GM04504 (cell line): ENCODE measurements at places on chromosomes 1 and 21.

GRCh38 chr1:109299558-109300343, 7.1 kb downstream of the MYBPHL start:
- no peak for DNase-seq

- DNase-seq, result no peak
Measured at GRCh38 chr1:234327577-234328164, 45.6 kb upstream of the COA6 start.

- DNase-seq, result peak; percentile 44
Measured at GRCh38 chr1:41496080-41497055, 11.9 kb upstream of the EDN2 start.

DNA sequence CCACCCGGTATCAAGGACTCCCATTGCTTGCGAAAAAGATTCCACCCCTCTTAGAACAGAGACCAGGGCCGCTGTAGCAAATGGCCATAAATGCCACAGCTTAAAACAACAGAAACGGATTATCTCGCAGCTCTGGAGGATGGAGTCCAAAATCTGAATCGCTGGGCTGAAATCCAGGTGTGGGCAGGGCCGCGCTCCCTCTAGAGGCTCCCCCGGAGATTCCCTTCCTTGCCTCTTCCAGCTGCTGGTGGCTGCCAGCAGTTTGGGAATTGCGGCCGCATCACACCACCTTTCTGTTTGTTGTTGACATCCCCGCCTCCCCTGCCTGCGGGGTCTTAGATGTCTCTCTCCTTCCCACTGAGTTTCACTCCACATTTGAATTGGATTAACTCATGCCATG, 15.6 kb downstream of the PDE9A start:
- no peak for DNase-seq

DNA sequence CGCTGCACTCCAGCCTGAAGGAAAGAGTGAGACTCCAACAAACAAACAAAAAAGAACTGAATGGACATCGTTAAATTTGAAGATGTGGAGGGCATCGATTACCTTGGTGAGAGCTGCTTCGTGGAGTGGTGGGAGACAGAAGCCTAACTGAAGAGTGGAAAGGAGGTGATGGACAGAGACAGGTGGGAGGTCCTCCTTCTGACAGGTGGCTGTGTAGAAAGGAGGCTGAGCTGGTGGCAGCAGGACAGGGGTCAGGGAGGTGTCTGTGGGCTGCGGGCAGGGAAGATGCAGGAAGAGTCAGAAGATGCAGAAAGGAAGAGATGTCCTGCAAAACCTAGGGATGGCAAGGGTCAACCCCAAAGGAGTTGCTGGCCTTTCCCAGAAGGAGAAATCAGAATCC, 30.5 kb downstream of the C1orf216 start:
- DNase-seq, result no peak

DNA sequence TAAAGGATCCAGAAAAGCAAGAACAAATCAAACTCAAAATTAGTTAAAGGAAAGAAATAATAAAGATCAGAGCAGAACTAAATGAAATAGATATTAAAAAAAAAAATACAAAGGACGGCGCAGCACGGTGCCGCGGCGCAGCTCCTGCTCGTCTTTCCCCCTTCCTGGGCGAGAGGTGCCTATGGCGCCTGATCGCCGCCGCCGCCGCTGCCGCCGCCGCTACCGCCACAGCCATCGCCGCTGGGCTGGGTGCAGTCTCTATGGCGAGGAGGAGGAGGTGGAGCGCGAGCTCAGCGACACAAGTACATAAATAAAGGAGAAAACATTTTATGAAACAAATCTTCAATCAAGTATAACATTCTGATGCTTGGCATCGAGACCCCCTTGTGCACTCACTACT, 77.6 kb upstream of the VANGL1 start:
- DNase-seq, result no peak

DNA sequence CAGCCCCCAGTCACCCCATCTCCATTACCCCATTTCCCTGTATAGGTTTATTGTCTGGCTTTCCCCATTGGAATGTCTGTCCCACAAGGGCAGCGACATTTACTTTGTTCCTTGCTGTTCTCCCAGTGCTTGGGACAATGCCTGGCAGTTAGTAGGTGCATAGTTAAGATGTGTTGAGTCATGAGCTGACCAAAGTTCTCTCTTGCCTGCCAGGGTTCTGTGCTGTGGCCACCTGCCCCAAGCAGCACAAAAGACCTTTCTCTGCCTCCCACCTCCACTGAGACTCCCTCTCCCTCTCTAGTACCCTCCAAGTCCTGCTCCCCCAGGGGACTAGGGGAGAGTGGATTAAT, 40.0 kb downstream of the TMCO4 start:
- DNase-seq, result no peak

GRCh38 chr21:29826386-29826785, 113.4 kb downstream of the GRIK1 start:
- no peak for DNase-seq

GRCh38 chr1:82197606-82198005, 396.9 kb downstream of the ADGRL2 start:
- no peak for DNase-seq

DNA sequence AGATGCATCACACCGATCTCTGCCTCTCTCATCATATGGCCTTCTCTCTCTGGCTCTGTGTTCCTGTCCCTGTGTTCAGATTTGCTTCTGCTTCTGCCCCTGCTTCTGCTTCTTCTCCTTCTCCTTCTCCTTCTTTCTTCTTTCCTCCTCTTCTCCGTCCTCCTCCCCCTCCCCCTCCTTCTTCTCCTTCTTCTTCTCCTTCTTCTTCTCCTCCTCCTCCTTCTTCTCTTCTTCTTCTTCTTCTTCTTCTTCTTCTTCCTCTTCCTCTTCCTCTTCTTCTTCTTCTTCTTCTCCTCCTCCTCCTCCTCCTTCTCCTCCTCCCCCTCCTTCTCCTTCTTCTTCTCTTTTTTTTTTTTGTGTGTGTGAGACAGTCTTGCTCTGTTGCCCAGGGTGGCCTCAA, 139.9 kb upstream of the KLHDC7A start:
- DNase-seq, result no peak

- no peak for DNase-seq
Measured at GRCh38 chr1:42736152-42736551, 3.9 kb downstream of the CLDN19 start.

DNA sequence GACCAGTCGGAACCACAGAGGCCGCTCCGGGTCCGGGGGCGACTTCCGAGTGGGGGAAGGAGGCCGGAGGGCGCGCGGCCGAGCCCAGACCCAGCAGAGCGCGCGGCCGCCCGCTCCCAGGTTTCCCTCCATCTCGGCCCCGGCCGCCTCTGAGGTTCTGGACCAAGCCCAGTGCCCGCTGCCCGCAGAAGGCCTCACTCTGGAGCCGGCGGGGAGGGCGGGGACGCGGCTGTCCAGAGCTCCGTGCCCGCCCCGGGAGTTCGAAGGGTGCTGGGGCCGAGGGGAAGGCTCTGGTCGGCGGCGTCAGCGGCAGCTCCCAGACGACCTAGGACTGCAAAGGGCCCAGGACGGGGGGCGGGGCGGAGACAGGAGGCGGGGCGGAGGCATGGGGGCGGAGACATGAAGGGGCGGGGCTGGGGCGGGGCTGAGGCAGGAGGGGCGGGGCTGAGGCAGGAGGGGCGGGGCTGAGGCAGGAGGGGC, 48.0 kb upstream of the SLC19A1 start:
- no peak for DNase-seq

DNA sequence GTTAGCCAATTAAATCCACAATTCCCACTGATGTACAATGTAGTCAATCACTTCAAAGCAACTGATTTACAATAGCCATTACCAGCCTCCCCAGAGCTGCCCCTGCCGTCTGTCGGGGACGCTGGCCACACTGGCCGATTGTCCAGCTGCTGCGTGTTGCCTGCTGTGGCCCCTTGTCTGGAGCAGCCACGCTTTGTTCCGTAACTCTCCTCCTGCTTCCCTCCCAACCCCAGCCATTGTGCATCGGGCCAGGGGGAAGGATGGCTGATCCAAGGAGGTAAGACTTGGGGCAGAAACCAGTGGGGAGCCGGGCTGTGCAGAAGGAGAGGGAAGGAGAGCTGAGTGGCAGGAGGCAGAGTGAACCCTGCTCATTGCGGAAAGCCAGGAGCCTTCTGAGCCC, 83.6 kb upstream of the LYST start:
- no peak for DNase-seq
